Muscle of leg (tissue), 16 donors: ENCODE measurements at places on chromosomes 4 and X. TPM values are rescaled to one million over a fixed set of nuclear protein-coding genes. Genes with fewer than 3 reads are reported as not detected.

DNA sequence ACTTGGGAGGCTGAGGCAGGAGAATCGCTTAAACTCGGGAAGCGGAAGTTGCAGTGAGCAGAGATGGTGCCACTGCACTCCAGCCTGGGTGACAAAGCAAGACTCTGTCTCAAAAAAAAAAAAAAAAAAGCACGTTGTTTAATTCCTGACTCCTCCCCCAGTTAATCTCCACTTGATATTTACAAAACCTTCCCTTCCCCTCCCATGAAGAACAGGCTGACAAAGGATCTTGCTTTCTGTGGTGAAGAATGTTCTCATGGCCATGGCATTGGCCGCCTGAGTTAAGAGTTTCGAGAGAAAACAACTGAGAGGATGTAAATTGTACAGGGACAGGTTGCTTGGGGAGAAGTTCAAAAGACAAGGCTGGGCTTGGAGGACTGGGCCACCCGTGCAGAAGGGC is 168.2 kb upstream of the BCOR start:
- DNase-seq, result no peak

GRCh38 chrX:138128027-138128671 is 562.2 kb downstream of the ZIC3 start:
- DNase-seq, result peak; percentile 46

DNA sequence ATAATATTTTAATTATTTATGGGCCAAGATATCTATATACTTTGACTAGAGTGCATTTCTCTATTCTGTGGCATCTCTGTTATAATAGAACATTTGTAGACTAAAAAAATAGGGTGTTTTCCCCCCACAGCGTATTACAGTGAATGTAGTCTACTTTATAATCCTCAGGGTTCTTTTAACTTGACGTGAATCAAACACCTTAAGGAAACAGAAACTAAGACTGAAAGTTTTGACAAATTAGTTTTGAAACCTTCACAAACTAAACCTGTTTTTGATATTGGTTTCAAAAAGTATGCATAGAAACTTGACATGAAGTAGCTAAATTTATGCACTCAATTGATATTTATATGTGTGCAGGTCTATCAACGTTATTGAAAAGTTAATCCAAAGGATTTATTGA is 1963.1 kb upstream of the TENM3 start:
- no peak for DNase-seq

DNA sequence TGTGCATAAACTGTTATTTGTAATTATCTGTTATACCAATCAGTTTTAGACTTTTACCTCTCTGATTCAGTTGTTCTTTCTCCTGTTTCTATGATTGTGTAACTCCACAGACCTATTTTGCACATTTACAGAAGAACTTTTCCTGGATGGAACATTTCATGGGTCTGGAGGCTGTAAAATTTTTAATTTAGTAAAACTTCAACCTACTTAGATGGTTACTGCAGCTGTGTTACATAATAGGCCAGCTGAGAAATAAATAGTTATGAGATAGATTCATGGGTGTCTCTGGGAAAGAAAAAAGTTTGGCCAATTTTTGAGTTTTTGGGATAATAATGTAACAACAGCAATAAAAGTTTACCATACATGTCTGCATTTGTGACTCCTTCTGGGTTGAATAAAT is 253.5 kb downstream of the ARHGAP24 start:
- peak; percentile 71 for DNase-seq

The RIPPLY1 gene
- total RNA-seq, result 0.53 TPM
